ENCODE measurements at places on chromosomes 7 and 10.

DNA sequence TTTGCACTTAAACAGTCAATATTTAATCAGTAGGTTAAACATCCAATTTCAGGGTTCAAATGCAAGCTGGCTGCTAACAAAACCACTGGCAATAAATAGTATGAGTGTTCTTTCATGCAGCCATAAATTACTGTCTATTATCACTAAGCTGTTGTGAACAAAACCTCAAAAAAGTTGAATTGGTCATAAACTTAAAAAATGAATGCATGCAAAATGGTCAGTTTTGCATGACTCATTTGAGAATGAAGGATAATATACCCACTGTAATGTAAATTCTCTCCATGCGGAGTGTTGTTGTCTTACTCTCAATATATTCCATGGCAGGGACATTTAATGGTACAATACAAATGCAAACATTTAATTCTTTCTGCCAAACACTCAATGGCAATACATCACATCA lies 226.4 kb downstream of the MAGI2 start:
- no peak for DNase-seq

GRCh38 chr10:114181971-114182370 lies 2.8 kb downstream of the TDRD1 start:
- DNase-seq = no peak

GRCh38 chr7:143480501-143480900 lies 2.8 kb downstream of the TAS2R41 start:
- no peak for DNase-seq

GRCh38 chr7:22860337-22860736 lies 37.7 kb upstream of the TOMM7 start:
- no peak for DNase-seq

- no peak for DNase-seq
Measured at GRCh38 chr10:48209241-48209640, 65.3 kb downstream of the FRMPD2 start.

- no peak for DNase-seq
Measured at GRCh38 chr7:151129117-151129959, 38.2 kb downstream of the GBX1 start.
